ENCODE measurements at places on chromosomes 5 and 9.

DNA sequence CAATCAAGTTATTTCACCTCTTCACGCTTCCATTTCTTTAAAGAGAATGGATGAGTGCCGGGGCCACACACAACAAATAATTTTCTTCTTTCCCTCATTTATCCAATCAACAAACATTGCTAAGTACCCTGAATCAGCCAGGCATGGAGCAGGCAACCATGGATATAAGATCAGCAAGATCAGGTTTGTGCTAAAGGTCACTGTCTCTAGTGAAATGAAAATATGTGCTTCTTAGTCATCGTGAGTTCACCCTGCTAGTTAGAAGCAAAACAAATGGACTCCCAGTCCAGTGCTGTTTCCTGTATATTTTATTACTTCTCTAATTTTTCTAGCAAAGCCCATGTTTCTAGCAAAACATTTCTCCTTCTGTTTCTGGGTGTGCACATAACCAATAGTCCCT is 629.2 kb downstream of the BNC2 start:
- DNase-seq: no peak

DNA sequence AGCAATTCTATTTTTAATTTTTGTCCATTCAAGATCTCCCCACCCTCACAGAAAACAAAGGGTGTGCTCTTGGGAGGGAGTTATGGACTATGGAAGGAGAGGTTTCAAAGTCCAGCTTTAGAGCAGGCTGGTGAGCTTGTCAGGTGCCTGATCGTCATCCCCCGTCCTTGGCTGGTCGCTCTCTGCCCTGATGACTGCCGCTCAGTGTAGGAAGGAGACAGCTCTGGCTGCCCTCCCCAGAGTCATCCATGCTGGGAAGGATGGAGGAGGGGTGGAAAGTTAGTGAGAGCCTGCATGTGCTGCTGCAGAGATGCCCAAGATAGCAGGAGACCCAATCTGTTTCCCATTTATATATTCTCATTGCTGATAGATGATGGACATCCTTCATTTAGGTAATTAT is 96.6 kb downstream of the NLN start:
- no peak for DNase-seq

GRCh38 chr5:27034565-27034964 is 3.8 kb downstream of the CDH9 start:
- DNase-seq: no peak

- DNase-seq: no peak
Measured at GRCh38 chr5:7755958-7756357, 95.0 kb downstream of the CFAP90 start.

- DNase-seq: no peak
Measured at GRCh38 chr9:124342402-124342775, 72.9 kb downstream of the PSMB7 start.

DNA sequence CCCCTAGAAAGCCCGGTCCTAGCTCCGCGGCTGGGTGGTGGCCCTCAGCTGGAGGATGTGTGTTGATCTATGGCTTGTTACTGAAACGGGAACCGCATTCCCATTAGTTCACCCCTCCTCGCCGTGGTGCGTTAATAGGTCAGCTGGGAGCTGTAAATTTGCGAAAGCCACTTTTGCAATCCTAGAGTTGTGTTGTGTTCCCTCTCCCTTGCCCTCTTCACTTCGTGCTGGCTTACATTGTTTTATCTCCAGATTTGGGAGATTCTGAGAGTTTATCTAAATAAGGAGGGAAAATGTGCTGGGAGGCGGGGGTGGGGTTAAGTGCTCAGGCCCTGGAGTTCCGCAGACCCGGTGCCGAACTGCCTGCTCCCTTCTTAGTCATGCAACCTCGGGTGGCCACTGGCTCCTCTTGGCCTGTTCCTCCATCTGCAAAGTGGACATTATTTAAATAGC is 62.8 kb downstream of the HMCN2 start:
- no peak for DNase-seq

- DNase-seq: no peak
Measured at GRCh38 chr5:172644711-172645110, 3.6 kb downstream of the NEURL1B start.

GRCh38 chr9:81410201-81410600 is 279.1 kb downstream of the TLE1 start:
- peak; percentile 5 for DNase-seq

DNA sequence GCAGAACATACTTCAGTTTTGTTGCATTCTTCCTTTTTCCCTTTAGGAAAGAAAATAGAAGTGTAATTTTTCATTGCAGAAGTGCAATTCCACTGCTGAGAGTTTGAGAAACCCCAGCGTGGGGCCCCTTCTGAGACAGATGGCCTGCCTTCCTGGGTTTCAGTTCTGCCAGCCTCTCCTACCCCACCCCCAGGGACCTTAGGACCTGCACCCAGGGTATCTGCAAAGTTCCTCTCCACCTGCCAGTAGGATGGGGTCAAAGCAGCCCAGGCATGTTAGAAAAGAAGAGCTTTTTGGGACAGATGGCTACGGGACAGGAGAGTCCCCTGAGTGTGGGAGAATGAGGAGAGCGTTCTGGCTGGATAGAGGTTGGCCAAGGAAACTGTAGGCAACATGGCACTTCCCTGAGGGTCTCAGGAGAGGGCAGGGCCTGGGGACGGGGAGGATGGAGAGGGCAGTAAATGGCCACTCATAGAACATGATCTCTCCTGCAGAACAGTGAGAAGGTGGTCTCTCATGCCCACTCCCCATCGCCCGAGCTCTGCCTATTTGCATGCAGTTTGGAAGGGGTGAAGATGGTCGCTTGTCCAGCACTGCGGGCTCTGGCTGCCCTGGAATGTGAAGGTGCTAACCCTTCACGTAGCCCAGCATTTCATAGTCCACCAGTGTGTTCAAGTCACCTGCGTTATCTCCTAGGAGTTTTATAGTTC is at the start of gene TIFAB:
TSS of gene TIFAB (minus strand) at position 31 of the 710 bp plus-strand sequence. CDS start 2,412 bp downstream, outside the sequence.
- DNase-seq: no peak

GRCh38 chr9:35905051-35905781 is 786 bp upstream of the HRCT1 start:
- no peak for DNase-seq

- DNase-seq: no peak
Measured at GRCh38 chr5:369151-369868, 47.8 kb downstream of the AHRR start.

DNA sequence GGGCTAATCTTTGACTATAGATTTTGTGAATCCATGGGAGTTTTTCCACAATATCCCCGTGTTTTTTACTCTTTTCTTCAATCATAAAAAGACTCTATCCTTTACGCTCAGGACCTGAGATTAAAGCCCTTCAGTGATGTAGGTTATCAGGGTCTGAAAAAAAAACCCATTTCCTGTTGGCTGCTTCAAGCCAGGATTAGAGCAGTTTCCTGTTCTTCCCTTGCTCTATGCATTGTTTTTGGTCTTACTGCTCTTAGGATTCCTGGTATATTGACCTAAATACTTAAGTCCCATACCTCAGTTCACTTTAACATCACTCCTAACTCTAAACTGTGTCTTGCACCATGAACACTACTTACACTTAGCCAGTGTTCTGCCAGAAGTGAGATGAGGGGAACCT is 319.3 kb upstream of the CHD1 start:
- DNase-seq: no peak

- DNase-seq: no peak
Measured at GRCh38 chr5:2251298-2251697, 368.6 kb upstream of the IRX4 start.

- DNase-seq: no peak
Measured at GRCh38 chr5:166957782-166958181, 1333.7 kb upstream of the WWC1 start.

GRCh38 chr5:91556-92263 is at the start of gene PLEKHG4B:
Gene PLEKHG4B (plus strand): TSS chr5:92168. CDS start chr5:92232, 64 bp downstream.
- peak; percentile 72 for DNase-seq

DNA sequence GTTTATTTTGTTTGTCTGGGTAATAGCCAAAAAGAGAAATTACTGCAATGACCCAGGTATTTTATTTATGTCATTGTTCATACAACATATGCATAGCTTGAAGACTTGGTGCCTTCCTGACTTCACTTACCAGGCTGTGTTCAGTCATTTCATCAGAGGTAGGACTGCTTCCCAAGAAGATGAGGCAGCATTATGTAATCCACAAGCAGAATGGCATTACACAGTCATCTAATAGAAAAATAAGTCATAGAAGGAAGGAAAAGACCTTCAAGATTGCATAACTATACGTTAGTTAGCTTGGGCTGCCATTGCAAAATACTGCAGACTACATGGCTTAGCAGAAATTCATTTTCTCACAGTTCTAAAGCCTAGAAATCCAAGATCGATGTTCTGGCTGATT is 167.5 kb downstream of the NMUR2 start:
- DNase-seq: no peak

DNA sequence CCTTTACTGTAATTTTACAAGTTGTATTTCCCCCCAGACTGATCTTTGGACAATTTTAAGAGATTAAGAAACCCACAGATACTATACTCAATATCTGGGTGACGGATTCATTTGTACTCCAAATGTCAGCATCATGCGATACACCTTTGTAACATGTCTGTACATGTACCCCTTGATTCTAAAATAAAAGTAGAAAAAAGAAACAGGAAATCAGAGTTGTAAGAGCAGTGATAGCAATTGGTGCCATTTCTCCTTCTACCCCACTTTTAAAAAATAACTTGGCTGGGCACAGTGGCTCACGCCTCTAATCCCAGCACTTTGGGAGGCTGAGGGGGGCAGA is 116.9 kb downstream of the FGF1 start:
- DNase-seq: no peak

DNA sequence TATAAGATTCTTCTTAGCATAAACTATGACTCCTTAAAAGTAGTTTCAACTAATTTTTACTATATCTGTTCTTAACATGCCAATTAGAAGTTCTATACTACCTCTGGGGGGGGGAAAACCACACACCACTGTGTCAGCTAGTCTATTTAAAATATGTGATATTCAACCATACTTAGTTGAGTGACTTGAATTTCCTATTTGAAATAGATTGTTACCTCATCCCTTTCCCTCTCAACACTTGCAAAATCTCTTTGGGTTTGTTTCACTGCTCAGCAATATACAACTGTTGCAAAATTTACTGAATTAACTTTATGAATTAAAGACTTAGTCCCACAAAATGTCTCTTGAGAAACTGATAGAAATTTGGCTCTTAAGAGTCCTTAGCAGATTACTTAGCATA is 151.1 kb upstream of the POU5F2 start:
- DNase-seq: no peak

GRCh38 chr9:38360839-38361472 is 31.5 kb upstream of the ALDH1B1 start:
- no peak for DNase-seq

DNA sequence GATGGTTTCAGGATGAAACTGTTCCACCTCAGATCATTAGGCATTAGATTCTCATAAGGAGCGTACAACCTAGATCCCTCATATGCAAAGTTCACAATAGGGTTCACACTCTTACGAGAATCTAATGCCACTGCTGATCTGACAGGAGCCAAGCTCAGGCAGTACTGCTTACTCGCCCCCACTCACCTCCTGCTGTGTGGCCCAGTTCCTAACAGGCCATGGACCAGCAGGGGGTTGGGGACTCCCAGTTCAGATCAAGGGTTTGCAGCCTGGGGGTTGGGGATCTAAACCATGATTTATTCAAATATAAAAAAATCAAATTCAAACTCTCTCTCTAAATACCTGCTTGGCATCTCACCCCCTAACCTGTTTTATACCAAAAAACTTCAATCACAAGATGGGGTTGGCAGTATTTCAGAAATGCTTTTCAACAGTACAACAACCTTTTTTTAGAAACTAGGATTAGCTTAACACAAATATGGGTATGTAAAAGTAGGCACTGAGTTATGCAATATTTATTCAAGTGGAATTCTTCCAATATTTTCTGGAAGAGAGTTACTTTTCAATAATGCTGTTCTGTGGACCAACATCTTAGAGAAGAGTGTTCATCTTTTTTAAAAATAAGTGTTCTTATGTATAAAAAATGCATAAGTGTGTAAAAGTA is 30.1 kb upstream of the SLC12A2 start:
- DNase-seq: no peak

GRCh38 chr9:109767404-109767803 is 12.6 kb upstream of the PALM2AKAP2 start:
- DNase-seq: no peak

GRCh38 chr9:92236465-92236864 is 57.0 kb downstream of the IARS1 start:
- no peak for DNase-seq

GRCh38 chr5:54721951-54722654 is 204.5 kb downstream of the SNX18 start:
- no peak for DNase-seq

DNA sequence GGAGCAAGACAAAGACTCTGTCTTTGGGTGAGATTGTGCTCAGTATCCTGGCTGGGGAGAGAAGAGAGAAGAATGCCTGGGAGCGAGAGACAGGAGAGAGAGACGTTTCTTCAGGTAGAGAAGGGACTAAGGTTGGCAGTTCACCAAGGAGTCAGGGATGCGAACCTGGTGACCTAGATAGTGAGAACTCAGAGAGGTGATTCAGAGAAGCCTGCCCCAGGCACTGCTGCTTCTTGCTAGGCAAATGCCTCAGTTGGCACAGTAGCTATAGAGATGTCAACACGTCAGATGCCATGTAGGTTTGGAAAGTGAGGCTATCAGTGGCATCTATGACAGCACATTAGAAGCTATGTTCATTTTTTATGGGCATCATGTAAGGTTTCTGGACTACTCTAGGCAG is 231.6 kb upstream of the VLDLR start:
- DNase-seq: no peak

- DNase-seq: no peak
Measured at GRCh38 chr5:97778451-97778850, 595.4 kb upstream of the RIOK2 start.

DNA sequence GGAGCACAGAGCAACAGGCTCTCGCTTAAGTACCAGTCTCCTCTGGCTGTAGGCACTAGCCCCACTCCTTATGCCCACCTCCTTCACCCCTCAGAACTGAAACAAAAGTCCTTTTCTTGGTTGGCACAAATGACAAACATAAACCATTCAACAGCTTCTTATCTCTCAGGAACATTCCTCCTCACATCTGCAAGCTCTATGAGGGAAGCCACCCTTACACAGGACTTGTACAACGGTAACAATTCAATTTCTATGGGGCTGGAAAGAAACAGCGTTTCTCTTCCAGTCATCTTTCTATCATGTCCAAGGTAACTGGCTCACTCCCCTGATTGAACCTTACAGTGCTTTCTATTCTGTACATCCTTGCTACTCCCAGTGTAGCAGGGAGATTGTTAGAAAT is 74.1 kb downstream of the CSF2 start:
- DNase-seq: no peak

GRCh38 chr5:179217356-179217755 is 127.9 kb downstream of the ADAMTS2 start:
- peak; percentile 25 for DNase-seq

DNA sequence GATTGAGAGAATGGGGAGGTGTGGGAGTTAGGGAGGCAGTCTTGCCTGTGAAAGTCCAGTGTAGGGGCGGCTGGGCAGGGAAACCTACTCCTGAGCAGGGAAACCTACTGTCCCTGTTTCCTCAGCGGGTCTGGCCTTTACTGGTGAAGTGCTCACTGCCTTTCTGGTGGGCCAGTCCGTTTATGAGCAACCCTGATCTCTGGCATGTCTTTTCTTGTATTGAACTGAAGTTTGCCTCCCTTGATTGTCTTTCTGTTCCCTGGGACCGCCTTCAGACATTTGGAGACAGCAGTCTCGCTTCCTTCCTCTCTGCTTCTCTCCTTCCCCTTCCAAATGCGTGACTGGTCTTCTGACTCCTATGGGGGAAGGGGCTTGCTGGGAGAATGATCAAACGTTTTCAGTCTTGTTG is 2.9 kb downstream of the SNX18 start:
- DNase-seq: no peak
